ENCODE measurements at places on chromosomes 7 and 10.

DNA sequence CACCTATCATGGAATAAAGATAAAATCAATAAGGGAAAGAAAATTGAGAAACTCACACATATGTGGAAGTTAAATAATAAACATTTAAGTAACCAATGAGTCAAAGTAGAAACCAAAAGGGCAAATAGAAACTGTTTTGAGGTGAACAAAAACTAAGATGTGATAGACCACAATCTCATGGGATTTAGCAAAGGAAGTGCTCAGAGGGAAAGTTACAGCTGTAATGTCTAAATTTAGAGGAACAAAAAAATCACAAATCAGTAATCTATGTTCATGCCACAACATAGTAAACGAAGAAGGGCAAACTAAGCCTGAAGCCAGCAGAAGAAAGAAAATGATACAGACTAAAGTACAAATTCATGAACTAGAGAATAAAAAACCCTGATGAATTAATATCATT lies 16.3 kb downstream of the CYP3A4 start:
- DNase-seq, result no peak

- no peak for DNase-seq
Measured at GRCh38 chr10:53162856-53163255, 390.3 kb upstream of the MBL2 start.

- DNase-seq, result no peak
Measured at GRCh38 chr10:47348661-47349470, 703 bp downstream of the RBP3 start.

DNA sequence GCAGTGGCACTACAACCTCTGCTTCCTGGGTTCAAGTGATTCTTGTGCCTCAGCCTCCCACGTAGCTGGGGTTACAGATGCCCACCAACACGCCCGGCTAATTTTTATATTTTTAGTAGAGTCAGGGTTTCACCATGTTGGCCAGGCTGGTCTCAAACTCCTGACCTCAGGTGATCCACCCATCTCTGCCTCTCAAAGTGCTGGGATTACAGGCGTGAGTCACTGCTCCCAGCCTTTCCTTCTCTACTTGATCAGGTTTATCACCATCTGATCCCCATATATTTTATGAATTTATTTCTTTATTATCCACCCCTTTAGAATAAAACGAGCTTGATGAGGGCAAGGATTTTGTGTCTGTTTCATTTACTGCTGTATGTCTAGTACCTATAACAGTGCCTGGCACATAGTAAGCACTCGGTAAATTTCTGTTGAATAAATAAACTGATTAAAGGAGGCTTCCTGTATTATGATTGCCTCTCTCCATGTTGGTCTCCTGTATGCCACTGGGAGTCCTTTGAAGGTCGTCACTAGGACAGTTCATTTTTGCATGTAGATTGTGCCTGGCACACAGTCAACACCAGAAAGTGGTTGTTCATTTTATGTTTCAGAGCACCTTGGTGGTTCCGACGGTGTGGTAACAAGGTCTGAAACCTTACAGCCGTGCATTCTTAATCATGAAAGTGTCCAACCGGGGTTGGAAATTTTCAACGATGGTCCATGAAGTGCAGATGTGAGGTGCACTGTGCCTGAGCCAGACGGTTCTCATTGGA lies 9.6 kb upstream of the EIF3A start:
- no peak for DNase-seq

DNA sequence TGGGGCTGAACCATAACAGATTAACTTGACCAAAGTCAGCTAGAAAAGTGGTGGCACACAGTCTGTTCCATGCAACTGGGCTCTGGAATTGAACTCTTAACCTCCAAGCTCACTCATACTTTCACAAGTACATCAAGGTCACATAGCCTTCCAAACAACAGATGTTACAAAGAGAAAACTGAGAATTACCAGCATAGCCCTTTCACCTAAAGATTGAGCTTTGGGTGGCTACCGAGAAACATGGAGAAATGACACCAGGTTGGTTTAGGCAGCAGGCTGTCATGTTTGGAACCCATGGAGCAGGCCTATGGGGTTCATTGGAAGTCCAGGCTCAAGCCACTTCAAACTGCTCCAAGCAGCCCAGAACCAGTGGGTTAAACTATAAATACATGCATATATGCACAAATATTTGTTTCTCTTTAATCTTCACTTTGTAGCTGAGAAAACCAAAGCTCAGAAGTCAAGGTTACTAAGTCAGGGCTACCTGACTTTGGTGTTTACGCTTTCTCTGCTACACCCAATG lies 59.1 kb downstream of the MALSU1 start:
- DNase-seq, result no peak

DNA sequence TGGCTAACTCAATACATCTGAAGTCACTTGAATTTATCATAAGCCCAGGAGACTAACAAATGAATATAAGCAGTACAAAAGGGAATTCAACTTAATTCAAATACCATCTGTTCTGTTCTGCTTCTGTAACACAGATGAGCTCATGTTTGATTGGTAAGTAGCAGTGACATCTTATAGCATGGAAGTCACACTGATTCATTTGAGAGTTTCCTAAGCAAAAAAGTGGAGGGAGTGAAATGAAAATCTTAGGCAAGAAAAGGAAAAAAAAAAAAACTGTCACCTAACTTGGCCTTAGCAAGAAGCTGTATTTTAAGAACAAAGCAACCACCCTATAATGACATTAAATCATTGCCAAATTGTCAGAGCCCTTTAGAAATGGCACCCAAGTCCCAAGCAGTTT lies 49.5 kb downstream of the SMURF1 start:
- DNase-seq, result no peak

DNA sequence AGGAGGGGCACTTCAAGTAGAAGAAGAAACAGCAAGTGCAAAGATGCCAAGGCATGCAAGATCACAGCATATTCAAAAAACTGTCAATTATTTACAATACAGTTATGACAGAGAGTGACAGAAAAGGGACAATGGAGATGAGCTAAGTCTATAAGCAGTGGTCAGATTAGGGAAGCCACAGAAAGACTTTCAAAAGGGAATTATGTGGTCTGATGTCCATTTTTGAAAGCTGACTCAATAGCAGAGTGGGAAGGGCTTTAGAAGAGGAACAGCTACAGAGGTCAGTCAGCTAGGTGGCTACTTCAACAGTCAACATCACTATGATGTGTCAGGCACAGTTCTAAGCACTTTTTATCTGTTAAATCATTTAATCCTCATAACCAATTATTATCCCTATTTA lies 45.2 kb upstream of the SPOCK2 start:
- DNase-seq, result no peak

- no peak for DNase-seq
Measured at GRCh38 chr10:94069884-94070283, 76.2 kb downstream of the PLCE1 start.

DNA sequence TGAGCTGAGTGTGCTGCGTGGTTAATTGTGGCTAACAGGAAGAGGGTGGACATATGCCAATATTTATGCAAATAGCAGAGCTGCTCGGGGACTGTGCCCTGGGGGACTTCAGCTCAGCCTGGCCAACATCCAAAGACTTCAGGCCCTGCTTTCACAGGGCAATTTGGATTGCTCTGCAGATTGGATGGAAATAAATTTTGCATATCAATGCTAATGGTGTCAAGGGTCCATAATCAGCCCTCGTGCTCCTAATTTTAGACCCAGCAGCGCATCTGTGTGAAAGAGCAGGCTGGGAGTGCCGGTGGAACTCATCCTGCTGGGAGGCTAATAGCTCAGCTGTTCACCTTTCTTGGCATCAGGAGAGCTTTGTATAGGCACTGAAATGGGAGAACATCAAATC lies 270.1 kb downstream of the TCERG1L start:
- no peak for DNase-seq

GRCh38 chr7:142357953-142358520 lies 100.2 kb upstream of the PRSS58 start:
- DNase-seq, result no peak
